Bone marrow (tissue), 2 donors: ENCODE measurements at places on chromosomes 2 and 18.

DNA sequence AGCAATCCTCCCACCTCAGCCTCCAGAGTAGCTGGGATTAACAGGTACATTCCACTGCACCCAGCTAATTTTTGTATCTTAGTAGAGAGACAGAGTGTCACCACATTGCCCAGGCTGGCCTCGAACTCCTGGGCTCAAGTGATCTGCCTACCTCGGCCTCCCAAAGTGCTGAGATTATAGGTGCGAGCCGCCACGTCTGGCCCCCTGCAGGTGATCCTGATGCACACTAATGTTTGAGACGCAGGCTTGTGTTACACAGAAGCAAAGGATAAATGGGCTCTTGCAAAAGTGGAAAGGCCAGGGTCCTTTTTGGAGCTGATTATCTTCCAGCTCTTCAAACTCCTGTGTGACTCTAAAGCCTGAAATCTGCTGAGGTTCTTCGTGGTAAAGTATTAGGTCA lies 84.2 kb downstream of the TGFA start:
- DNase-seq = no peak

DNA sequence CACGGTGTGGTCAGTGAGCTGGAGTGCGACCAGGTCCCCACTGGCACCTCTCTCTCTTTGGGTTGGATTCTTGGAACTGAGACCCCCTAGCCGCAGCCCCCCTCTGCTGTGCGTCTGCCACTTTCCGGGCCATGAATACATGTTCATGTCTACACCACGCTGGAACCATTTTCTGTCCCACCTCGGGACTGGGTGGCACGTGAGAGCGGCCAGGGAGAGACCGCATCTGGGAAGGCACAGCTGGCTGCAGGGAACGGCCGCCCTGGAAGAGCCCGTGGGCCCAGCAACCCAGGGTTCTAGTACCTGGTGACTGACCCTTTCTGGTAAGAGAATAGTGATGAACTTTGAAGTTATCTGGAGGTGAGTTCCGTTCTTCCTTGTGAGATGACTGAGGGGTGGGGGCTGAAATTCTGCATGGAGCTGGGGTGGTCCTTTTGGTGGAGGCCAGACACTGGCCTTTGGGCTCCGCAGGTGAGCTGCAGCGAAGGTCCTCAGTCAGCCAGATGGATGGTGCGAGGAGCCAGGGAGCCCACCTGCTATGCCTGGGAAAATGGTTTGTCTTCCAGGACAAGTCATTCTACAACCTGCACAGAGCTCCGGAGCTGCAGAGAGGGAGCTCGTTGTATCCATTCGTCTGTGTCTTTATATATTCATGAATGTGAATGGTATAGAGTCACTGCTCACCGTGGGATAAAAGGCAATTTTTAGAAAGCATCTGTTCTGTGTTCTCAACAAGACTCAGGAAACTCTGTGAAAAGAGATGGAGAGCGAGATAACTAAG lies 223.5 kb downstream of the NDUFA10 start:
- DNase-seq = no peak

DNA sequence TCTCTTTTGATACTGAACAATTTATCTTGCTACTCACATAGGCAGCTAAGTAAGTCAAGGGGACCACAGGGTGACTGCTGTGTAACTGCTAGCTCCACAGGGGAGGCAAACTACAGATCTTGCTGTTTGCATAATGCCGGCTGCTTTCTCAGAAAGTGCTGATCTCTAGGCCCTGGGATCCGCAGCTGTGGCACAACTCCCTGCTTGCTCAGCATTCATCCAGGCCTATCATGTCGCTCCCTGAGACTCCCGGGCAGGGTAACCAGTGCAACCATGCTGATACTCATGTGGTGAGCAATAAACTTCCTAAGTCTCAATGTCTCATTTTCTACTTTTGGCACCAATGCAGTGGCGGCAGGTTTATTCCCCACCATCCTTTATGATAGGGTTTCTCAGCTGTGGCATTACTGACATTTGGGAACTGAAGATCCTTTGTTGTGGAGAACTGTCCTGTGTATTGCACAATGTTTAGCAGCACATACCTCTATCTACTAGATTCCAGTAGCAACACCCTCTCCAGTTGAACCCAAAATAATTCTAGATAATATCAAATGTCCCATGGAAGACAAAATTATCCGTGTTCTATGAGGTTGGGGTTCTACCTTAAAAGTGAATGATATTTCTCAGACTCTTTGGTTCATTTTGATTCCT lies 1101.3 kb downstream of the LRP1B start:
- no peak for DNase-seq

DNA sequence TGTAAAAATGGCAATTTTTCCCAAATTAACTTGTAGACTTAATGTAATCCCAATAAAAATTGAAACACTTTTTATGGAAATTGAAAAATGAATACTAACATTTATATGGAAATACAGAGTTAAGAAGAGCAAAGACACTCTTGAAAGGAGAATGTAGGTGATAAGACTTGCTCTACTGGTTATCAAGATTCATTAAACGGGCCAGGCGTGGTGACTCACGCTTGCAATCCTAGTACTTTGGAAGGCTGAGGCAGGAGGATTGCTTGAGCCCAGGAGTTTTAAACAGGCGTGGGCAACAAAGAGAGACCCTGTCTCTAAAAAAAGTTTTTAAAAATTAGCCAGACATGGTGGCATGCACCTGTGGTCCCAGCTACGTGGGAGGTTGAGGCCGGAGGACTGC lies 29.5 kb upstream of the ZNF396 start:
- DNase-seq = no peak

DNA sequence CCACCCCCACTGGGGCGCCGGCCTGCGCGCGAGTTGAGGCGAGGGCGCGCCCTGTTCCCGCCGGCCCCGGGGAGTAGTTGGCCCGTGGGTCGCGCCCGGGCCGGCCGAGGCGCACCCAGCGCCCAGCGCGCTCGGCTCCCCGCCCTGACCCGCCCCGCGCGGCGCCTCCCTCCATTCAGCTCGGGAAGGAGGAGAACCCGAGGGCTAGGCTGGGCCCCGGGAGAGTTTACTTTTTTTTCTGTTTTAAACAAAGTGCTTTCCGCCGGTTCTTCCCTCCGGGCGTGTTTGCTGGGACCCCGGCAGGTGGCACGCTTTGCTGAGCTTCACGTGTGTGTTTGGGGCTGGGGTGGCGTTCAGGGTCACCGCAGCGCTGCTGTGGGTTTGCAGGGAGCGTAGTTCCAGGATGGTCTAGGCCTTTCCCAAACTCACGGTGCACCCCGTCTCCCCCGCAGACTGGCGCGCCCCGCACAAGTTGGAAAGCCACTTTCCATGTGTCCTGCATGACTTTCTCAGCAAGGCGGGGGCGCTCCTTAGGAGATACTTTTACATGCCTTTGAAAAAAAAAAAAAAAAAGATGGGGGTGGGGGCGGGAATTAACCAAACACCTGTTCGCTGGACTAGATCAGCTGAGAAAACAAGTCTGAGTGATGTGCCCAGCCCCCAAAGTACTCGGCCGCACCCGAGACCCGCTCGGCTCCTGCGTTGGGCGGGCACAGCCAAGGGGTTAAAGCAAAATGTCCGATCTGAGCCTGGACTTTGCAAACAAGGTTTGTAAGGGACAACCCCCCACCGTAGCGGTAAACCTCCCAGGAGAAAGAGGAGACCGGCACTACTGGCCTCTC lies 825 bp downstream of the ITGA6 start:
- no peak for DNase-seq

- no peak for DNase-seq
Observed at GRCh38 chr2:223090540-223091235, 38.7 kb downstream of the KCNE4 start.

- no peak for DNase-seq
Observed at GRCh38 chr2:220296174-220296573, 668.7 kb downstream of the SLC4A3 start.

DNA sequence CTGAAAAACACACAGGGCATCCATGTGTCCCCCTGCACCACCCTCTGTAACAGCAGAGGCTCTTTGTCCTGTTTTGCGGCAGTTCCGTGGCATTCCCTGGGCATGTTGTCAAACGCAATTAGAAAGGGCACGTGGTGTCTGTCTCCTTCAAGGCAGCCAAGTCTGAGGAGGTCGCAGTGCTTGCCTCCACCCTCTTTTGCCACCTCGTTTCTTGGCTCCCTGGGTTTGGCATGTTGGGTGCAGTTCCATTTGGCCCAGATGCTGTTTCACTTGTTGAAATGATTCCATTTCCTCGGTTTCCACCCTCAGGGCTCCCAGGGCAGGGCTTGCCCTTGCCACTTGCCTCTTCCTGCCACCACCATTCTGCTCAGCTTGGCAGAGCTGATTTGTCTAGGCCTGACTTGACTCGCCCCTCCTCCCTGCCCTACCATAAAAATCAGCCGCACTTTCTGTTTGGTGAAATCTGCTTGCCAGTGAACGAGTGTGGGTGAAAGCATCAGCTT lies 12.4 kb downstream of the CCL20 start:
- no peak for DNase-seq

- peak; percentile 54 for DNase-seq
Observed at GRCh38 chr2:70124983-70125480, 37.8 kb downstream of the PCBP1 start.

GRCh38 chr18:66560094-66560493 lies 43.8 kb downstream of the CDH19 start:
- peak; percentile 9 for DNase-seq

DNA sequence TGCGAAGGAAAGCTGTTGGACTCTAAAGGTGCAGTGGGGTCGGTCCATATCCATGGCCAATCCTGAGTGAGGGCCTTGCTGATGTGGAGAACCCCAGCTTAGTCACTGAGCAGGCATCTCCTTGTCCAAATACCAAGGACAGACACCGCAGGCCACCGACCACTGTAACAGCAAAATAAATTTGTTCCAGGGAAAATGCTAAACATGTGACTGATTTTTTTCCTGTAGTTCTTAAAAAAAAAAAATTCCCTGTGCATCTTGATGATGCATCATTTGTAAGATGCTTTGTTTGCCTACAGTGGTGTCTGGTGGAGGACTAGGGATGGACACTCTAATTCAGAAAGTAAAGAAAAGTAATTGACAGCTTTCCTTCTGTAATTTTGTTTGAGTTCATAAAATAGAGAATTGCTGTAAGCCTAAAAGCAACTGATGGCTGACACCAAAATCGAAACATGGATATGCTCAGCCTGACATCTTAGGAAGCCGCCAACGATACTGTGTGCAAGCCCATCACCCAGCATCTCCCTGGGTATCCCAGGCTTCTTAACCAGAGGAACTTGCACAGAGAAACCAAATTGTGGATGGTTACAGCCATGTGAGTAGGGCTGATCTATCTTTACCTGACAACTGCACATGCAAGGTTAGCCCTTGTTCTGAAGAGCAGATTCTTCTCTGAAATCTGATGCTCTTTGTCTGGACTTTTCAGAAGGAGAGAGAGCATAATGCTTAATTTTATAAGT lies 188.6 kb downstream of the ARL4C start:
- DNase-seq = no peak
